ENCODE measurements at places on chromosomes 6 and 20.

GRCh38 chr6:112153926-112154607, 66.7 kb downstream of the FAM229B start:
- no peak for DNase-seq

DNA sequence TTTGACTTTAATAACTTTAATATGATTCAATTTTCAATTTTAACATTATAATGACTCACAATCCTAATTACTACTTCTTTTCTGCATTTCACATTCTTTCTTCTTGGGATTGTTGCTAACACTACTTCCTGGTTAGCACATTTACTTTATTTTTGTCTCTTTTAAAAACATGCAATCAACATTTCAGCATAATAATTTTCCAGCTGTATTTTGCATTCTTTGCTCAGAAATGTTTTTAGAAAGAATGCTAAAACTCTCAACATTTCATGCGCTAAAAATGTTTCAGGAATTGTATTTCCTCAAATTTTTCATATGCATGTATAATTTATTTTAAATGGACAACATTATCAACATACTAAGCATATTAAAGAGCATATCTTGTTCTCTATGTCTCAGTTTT, 1302.1 kb upstream of the GJE1 start:
- DNase-seq = no peak

DNA sequence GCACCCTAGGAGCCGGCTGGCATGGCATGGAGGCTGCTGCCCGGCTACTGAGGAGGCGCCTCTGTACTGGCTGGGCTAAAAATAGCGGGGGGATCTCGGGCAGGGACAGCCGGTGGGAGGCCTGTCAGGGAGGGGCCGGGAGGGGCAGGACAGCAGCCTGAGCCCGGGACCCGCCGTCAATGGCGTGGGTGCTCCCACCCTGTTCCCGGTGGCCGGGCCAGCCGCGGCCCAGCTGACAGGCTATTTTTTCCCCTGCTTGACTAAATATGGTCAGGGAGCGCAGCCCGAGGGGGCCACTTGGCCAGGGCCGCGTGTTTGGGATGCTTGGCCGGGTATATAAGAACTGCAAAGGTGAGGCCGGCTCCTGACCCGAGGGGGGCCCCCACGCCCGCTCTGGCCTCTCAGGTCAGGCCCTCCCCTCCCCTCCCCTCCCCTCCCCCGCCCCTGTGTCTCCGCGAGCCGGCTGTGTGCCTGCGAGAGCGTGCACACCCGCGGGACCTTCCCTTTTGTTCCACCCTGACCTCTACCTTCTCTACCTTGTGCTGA, 74.4 kb upstream of the GATA5 start:
- DNase-seq = no peak

GRCh38 chr6:47086051-47086770, 44.1 kb upstream of the ADGRF1 start:
- no peak for DNase-seq

DNA sequence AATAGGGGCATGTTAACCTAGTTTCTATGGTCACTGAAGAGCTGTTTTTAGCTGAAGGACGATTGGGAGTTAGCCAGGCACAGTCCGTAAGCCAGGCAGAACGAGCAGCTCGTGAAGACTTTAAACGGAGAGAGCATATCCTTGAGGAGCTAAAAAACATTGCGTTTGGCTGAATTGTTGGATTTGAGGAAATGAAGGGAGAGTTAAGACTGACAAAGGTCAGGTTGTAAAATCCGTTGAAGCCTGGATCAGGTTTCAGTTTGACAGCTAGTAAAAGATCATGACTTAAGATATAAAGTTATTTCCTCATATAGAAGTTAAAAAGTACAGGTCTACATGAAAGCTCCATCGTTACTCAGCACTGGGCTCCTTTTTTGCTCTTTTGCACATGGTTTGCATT, 2.8 kb downstream of the DBNDD2 start:
- DNase-seq = no peak

DNA sequence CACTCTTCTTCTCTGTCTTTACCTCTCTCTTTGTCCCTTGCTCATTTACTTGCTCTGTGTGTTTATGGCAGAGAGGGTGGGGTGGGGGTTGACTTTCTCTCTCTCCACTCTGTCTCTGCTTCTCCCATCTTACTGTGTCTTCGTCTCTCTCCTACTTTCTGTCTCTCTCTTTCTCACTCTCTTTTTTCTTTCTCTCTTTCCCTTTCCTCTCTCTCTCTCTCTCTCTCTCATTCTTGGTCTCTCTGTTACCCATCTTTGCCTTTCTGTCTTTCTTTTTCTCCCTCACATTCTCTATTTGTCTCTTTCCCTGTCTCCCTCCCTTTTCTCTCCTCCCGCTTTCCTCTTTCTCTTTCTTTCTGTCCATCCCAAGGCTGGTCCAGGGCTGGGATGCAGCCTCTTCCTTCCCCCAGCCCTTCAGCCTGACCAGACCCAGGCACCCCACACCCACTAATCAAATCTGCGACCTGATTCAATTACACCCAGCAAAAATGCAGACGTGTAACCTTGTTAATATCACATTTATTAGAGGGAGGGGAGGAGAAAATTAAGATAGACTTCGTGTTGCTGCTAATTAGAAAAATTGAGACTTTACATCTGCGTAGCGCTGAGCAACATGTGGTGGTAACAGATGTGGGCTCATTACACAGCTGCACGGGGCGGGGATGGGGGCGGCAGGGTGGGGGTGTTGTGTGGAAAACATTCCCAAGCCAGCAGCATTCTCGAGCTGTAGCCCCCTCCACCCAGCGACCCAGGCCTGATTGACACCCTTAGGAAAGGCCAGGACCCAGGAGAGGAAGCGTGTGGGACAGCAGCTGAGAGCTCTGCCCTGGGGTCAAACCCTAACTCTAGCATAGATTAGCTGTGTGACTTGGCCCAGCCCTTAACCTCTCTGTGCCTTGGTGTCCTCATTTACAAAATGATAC, 124.9 kb upstream of the MAFB start:
- no peak for DNase-seq

DNA sequence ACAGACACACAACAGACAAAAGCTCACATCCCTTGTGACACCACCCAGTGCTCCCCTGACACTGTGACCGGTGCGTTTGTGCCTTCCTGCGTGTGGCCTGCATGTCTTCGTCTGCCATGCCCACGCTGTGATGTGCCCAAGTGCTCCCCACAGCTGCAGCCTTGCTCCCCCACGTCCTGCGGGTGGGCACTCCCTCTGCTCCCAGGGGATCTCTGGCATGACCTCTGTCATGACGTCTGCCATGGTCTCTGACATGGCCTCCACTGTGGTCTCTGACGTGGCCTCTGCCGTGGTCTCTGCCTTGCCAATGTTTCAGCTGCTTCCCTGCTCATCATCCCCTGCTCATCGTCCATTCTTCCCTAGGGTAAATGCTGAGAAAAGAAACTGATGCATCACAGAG, 200.9 kb downstream of the DLL1 start:
- DNase-seq = no peak

Data from hematopoietic multipotent progenitor cell treated with erythropoietin and hydrocortisone succinate and interleukin-3 and kit ligand, for 4 days (in vitro differentiated cells).